Fibroblast of the conjunctiva (primary cell): ENCODE measurements at places on chromosomes 5 and 9.

DNA sequence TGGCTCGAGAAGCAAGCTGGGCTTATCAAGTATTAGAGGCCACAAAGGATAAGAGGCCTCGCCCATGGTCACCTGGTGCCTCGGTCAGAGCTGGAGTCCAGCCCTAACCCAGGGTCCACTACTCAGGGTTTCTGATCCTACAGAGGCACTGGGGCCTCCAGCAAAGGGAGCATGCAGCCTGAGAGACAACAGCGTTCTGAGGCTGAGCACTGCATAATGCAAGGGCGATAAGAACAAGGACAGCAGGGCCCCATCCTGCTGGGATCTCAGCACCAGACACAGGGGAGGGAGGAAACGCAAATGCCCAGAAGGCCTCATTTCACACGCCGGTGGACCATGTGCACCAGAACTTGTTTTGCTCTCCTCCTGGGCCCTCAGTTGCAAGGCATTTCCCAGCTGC, 63.0 kb downstream of the C5orf15 start:
- DNase-seq: no peak

- no peak for DNase-seq
Measured at GRCh38 chr5:131459216-131459615, 175.8 kb downstream of the RAPGEF6 start.

DNA sequence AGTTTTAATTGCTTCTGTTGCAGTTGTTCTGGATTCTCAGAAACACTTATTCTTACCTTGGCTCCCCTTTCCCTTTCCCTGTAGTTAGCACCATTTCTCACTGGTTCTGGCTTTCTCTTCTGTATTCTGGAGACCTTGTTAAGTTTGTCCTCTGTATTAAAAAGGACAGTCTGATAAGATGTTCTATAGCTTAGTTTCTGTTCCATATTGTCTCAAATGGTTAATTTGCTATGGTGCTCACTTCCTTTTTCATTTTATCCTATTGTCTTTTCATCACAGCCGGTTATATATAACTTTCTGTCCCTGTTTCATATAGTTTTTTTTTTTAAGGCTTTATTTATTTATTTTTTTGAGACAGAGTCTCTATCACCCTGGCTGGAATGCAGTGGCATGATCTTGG, 41.4 kb upstream of the KIAA1958 start:
- no peak for DNase-seq

GRCh38 chr5:82909771-82910170, 167.4 kb downstream of the TMEM167A start:
- DNase-seq: no peak

DNA sequence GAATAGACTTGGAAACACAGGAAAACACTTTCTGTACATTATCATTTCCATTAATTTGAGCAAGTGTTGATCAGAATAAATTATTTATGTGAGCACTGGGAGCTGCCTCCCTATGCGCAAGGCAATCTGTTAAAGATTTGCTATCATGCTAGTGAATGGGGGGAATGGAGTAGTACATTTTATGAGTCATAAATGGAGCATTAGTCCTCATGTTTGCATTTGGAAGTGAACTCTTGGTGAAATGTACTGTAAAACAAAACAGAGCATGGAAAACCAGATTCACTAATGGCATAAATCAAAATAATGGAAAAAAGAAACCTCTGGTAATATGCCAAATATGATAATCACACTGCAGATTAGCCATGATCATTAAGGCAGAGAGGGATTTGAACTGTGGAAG, 40.5 kb upstream of the TMC1 start:
- no peak for DNase-seq

- no peak for DNase-seq
Measured at GRCh38 chr9:5773324-5773999, 59.5 kb downstream of the ERMP1 start.

GRCh38 chr5:73030995-73031394, 75.2 kb downstream of the FCHO2 start:
- peak; percentile 12 for DNase-seq

GRCh38 chr5:117102591-117102990, 528.0 kb upstream of the SEMA6A start:
- DNase-seq: no peak

- DNase-seq: no peak
Measured at GRCh38 chr9:115790520-115790919, 363.1 kb upstream of the PAPPA start.

GRCh38 chr5:127930311-127930710, 153.3 kb upstream of the SLC12A2 start:
- DNase-seq: no peak
